ENCODE measurements at places on chromosomes 11 and 22.
A peak's percentile ranks its signal among the peaks of the same experiment; 100 is the strongest.

GRCh38 chr11:73493956-73494598 is 103.8 kb downstream of the FAM168A start:
- peak; percentile 82 for DNase-seq

GRCh38 chr11:33769542-33769941 is 4.8 kb downstream of the FBXO3 start:
- DNase-seq = no peak

GRCh38 chr11:133271206-133271605 is 261.1 kb downstream of the OPCML start:
- no peak for DNase-seq

- no peak for DNase-seq
Measured at GRCh38 chr22:38844315-38845003, 631 bp upstream of the NPTXR start.

GRCh38 chr11:117220999-117221774 is 10.7 kb downstream of the PCSK7 start:
- no peak for DNase-seq

GRCh38 chr22:31019191-31019930 is 50.3 kb downstream of the TUG1 start:
- DNase-seq = no peak

DNA sequence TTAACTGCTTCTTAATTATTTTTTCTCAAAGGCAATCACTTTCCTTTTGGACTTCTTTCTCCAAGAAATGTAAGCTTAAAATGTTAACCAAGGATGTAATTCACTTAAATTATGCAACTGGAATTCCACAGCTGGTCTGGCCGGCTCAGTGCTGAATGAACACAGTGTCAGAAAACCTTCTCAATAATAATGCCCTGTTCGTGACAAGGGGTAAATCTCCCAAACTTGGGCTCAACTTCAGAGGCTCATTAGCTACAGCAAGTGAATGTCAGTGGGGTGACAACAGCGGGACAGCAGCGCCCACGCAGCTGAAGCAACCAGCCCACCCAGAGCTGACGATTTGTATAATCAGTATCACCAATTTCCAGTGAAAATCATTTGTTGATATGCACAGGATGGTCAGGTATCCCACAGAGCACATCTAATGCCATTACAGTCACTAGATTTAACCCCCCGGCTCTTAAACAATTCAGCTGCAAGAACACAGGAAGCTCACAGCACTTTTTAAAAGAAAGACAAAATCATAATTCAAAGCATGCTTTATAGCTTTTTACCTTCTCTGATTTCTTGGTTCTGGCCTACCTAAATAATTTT is 704.8 kb downstream of the DLG2 start:
- no peak for DNase-seq

DNA sequence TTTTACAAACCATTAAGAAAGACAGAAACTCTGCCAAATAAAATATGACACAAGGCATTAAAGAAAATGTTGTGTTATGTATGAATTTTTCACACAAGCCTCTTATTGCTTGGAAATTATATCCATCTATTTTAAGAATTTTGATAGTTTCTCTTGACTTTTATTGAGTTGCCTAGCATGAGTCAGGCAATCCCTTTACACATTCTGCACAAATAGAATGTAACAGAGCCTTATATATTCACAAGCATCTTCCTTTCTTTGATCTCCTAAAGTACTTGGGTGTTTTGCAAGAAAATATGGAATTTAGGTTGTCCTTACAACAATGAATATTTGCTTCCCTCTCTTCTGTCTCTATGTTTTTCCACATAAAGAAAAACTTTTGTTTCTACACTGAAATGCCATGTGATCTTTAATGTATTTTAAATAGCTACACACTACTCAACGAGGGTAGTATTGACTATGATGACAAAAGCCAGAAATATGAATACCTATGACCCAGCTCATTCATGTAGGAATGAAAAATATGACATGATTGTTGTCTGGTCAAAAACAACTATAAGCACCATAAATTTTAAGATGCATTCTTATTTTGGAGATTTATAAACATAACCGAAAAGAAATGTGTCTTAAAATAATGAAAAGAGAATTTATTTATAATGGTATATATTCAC is 398.8 kb downstream of the GUCY1A2 start:
- DNase-seq = no peak
